ENCODE measurements at places on chromosomes 7 and 10.

- peak; percentile 97 for DNase-seq
Observed at GRCh38 chr7:32093415-32094408, 23.5 kb upstream of the PDE1C start.

GRCh38 chr10:110241407-110241806 lies 34.0 kb downstream of the MXI1 start:
- no peak for DNase-seq

DNA sequence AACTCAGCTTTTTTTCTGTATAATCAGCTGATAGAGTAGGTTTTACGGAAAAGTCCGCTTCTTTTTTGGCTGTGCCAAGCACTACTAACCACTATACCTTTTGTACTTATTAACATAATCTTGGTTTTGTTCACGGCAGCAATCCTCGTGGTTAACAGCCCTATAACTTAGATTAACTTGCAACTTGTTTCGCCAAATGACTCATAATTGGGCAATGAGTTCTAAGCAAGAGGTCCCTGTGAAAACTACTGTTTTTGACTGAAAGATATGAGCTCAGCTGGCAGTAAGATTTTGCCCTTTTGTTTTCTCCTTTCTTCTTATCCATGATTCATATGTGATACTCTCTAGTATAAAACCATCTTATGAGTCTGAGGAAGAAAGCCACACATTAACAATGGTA lies 345.0 kb upstream of the PCDH15 start:
- peak; percentile 67 for DNase-seq

GRCh38 chr10:117259279-117259678 lies 18.4 kb downstream of the SLC18A2 start:
- no peak for DNase-seq

DNA sequence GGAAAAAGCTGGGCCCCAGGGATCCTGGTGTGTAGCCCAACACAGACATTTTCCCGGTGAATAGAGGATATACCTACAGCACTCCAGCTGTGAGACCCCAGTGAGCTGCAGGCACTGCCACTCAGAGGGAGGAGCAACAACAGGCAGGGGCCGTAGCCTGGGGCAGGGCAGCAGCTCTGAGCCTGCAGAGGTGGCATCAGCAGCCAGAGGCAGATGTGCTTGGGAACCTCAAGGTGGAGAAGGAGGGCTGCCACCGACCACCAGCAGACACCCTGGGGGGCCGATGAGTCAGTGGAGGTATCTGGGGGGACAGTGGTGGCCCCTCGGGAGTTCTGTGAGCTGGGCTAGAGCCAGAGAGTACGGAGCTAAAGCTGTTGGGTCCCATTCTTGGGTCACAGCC lies 110.2 kb upstream of the GDF10 start:
- no peak for DNase-seq

DNA sequence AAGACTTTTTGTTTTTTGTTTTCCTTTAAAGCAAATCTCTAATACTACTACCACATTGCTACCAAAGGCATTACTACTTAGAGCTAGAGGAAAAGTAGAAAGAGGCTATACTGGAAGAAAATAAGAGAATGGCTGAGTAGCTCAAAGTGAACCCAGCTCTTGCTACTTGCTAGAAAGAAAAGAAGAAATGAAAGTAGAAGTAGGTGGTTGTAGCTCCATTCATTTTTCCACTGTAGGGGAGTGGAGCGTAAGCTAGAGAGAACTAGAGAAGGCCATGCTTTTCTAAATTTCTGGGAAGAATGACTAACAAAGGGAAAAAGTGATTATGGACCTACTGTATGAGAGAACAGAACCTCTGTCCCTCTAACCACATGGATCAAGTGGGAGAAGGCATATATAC lies 184.4 kb downstream of the PON1 start:
- DNase-seq, result no peak

DNA sequence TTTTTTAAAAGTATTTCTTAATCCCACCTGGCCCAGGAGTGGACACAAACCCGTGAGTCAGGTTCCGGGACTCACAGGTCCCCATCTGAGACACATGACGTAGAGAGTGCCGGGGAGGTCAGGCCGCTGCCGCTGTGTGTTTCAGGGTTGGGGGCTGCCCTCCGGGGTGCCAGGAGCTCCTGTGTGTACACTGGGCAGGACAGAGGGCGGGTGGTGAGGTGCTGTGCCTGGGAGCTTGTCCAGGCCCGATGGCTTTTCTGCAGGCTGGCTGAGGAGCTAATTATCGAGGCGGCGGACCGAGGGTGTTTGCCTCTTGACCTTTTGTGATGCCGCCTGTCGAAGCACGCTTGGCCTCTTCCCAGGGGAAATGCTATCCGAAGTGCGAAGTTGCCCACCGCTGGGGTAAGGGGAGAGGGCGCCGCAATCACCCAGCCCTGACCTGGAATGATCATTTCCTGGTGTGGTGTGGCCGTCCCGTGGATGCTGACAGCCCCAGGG lies 42.1 kb downstream of the FOXL3 start:
- DNase-seq, result no peak

DNA sequence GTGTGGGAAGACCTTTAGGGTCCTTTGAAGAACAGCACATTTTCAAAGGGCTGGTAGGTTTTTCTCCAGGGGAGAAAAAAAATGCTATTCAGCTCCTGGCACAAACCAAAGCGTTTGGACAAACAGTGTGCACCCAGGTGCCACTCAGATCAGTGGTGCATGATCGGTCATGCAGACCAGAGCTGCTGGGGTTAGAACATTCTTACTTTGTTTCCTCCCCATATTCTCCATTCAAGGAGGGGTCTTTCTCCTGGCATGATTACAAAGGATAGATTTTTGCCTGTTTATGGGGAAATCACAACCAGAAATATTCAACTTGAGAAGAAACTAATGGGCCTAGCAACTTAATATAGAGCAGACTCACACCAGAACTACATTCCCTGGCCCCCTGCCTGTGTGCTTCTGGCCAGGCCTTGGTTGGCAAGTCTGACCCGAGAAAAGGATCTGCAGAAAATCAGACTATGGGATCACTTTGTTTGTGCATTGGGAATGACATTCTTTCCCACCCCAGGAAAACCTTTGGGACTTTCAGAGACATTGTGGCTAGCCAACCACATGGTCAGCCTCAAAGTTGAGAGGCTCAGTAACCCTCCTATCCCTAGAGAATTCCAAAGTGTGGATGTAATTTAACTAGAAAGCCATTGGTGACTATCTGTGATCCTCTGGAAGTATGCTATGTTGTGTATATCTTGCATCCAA lies 82.3 kb upstream of the FGL2 start:
- no peak for DNase-seq

Measured in A172 (cell line).